Tongue (tissue), 3 donors: ENCODE measurements at places on chromosomes 16 and 17. TPM values are rescaled to one million over a fixed set of nuclear protein-coding genes. Genes with fewer than 3 reads are reported as not detected.

- DNase-seq = no peak
Measured at GRCh38 chr17:19676896-19677295, 28.3 kb downstream of the ALDH3A2 start.

- no peak for DNase-seq
Measured at GRCh38 chr16:81515721-81516120, 71.1 kb downstream of the CMIP start.

DNA sequence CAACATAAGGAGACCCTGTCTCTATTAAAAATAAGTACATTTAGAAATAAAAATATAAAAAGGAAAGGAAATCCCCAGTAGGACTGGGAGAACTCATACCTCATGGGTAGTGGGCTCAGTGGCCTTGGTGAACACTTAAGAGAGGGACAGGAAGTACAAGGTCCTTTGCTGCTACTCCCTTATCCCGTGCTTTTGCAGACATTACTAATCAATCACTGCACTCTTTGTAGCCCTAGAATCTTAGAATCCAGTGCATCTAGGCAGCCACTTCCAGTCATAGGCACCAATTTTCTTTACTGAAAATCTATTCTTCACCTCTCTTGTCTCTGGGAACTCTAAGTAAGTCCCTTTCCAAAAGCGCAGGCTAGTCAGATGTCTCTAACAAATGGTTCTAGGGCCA, 183.1 kb downstream of the SNX29 start:
- no peak for DNase-seq

DNA sequence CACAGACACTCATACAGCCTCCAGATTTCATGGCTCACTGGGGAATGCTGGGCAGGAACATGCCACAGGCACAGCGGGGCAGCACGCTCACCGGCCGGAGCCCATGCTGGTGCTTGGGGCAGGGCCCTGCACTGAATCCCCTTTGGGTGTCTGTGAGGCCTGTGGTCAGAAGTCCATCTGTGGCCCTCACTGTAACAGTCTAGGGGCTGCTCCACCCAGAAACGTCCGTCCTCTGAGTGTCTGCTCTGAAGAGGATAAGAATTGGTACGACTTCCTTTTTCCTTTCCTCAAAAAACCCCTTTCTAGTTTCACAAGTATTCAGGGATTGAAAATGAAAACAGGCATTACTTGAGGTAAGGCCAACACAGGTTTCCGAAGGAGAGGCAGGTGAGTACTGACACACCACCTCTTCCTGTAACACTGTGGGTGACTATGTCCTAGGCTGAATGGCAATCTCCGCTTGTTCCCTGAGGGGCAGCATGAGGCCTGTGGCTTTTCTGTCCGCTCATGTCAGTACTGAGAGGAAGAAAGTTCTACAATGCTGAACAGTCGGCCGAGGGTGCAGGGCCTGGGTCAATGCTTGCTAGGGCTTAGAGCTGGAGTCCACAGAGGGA, 42.5 kb downstream of the TMEM11 start:
- no peak for DNase-seq

Gene CPHXL2
- total RNA-seq = not detected
